Adrenal gland (tissue), 19 donors: ENCODE measurements at places on chromosomes 11 and 22.

DNA sequence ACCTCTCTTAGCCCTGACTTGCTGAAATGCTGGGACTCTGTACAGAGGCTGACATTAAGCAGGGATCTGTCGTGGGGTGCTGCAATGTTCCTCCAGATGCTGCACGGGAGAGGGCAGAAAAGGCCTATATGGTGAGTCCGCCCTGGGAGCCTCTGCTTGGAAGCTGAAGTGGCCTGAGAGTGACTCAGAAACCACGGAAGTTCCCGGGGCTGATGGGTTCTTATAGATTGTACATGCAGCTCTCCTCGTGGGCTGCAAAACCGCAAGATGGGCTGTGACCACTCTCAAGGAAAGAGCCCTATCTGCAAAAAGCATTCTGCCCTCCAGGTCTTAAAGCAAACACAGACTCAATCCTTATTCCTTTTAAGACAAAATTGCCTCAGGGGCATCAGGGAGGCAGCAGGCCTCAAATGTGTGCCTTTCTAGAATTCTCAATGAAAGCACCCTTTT, 5.8 kb upstream of the SLC43A3 start:
- DNase-seq, result peak; percentile 32

DNA sequence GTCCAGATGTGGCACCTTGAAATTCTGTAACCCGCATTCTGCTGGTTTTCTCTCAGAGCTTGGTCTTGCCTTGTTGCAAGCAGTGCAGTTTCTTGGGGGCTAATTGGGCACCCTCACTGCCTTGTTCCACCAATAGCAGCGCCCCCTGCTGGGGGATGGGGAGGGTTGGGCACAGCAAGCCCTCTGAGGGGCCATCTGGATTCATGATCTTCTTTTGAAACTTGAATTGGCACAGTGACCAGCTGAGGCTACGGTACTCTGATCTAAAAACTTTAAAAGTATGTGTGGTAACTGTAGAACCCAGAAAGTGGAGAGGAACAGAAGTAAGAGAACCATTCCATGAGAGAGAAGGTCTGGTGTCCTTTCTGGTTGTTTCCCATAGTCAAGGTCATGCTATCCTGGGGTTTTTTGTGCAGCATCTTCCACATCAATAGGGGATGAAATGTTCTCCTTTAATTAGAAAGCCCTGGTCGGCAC, 64.2 kb downstream of the MED15 start:
- DNase-seq, result no peak

GRCh38 chr22:21013657-21014201, 1.2 kb upstream of the P2RX6 start:
- DNase-seq, result no peak

GRCh38 chr11:66157182-66157864, 87.3 kb downstream of the PACS1 start:
- DNase-seq, result no peak

GRCh38 chr11:34030382-34030781, 21.1 kb upstream of the CAPRIN1 start:
- no peak for DNase-seq

- no peak for DNase-seq
Observed at GRCh38 chr11:69374946-69375310, 81.0 kb downstream of the MYEOV start.

DNA sequence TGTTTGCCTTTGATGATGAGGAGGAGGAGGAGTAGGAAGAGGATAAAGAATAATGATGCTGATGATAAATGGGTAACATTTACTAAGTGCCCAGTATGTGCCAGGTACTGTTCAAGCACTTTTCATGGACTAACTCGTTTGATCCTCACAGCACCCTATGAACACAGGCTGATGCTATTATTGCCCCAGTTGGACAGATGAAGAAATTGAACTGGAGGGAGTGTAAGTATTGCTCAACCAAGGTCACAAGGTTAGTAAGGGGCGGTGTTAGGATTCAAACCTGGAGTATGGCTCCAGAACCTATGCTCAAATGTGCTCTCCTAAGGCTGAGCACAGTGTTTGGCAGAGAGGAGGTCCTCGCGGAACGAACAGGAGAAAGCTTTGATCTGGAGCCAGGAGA, 78.6 kb downstream of the SYN3 start:
- DNase-seq, result no peak

- DNase-seq, result peak; percentile 97
Observed at GRCh38 chr11:45859661-45860140, 12.4 kb downstream of the CRY2 start.

GRCh38 chr11:111765320-111765983, 737 bp downstream of the PPP2R1B start:
- DNase-seq, result no peak

DNA sequence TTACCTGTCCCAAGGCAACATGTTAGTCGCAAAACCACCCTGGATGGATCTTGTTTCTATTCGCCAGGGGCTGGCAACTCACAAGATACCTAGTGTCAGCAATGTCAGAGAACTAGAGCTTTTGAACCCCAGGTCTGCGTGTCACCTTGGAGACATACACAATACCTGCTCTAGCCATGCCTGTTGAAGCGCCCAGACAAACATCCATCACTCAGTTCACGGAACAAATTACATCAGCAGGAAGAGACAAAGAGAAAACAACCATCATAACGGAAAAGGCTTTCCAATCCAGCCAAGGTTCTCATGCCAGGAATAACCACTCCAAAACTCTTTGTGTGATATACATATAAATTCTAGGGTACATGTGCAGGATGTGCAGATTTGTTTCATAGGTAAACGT, 2.2 kb downstream of the CD59 start:
- no peak for DNase-seq

DNA sequence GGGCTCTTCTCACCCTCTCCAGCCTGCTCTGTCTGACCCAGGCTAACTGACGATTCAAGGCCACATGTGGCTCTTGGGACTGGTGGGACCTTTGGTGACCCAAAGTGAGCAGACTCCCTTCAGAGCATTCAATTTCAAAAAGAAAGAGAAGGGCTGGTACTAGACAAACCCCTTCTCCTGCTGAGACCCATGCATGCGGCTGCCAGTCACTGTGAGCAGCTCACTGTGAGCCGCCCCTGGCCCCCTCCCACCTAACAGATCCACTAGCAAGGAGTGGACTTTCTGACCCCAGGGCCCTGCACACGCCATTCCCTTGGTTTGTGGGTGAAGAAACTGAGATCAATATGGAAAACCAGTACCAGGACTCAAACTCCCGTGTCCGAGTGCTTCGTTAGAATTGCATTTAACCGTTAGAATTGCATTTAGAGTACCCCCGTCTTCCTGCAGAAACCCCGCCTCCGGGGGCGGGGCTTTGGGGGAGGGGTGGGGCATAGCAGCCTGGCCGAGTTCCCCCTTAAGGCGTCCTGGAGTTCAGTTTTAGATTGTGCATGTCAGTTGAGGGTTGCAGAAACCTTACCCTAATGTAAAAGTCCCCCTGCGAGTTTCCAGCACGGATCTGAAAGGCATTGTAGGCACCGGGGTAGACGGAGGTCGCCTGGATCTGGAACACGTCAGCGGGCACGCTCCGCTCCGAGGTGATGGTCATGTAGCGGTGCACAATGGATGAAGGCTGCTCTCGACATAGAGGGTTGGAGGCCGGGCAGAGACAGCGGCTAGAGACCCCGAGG, 5.1 kb downstream of the EFEMP2 start:
- no peak for DNase-seq

- peak; percentile 28 for DNase-seq
Observed at GRCh38 chr22:27840436-27840835, 38.9 kb upstream of the MN1 start.

DNA sequence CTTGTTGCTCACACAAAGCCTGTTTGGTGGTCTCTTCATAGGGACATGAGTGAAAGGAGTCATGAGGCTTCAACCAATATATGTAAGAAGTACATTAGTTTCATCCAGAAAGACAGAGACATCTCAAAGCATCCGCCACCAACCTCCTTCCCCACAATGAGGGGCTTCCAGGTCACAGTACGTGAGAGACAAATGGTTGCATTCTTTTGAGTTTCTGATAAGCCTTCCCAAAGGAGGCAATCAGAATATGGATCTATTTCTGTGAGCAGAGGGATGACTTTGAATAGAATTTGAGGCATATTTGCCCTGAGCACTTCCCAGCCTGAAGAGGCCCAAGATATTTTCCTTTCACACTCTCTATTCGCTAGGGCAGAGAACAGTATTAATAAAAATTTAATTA, 931.1 kb downstream of the FAM181B start:
- no peak for DNase-seq

- peak; percentile 63 for DNase-seq
Observed at GRCh38 chr11:77055101-77055561, 11.6 kb upstream of the CAPN5 start.

GRCh38 chr22:30291058-30291892, 2.0 kb upstream of the CASTOR1 start:
- DNase-seq, result peak; percentile 86

DNA sequence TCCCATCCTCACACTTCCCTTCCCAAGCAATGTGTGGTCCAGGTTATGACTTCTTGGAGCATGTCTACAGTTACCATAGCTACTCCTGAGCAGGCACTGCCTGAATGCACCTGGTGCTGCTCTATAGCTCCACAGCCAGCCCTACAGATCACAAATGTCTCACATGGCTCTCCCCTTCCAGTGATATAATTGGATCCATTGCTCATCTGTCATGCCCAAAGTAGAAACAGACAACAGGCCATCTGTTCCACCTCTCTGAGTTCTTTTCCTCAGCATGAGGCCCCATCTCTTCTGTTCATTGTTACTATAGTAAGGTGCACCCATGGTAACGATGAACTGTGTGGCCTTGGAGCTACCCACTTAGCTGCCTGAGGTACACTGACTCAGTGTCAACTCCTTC, 320.3 kb upstream of the ZC3H12C start:
- peak; percentile 64 for DNase-seq

DNA sequence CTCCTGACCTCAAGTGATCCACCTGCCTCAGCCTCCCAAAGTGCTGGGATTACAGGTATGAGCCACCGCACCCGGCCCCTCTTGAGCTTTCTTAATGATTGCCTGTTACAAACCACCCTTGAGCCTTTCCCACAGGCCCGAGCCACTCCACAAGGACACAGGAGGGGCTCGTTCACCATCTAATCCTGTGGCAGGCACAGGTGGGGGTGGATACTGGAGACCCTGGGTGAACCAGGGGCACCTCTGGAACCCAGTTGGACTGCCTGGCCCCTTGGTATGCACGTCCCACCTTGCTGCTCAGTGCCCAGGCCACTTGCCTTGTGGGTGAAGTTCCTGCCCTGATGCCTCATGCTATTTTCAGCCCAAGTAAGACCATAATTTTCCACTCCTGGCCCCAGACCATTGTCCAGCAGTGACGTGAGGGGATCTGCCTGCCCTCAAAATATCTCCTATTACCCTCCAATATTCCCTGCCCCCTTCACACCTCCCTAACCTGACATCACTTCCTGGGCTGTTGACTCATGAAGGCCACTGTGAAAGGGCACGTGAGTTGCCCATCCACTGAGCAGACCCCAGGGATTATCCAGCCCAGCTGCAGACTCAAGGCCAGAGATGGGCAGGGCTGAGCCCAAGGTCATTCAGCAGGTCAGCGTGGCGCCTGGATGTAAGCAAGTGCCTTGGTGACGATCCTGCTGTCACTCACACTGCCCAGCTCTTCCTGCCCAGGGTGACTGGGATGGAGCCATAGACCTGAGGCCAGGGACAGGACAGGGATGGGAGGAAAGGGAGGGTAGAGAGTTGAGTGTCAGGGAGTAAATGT, 19.6 kb downstream of the P2RY2 start:
- peak; percentile 89 for DNase-seq

GRCh38 chr22:31055635-31056159, 25.4 kb upstream of the SMTN start:
- peak; percentile 67 for DNase-seq

- DNase-seq, result no peak
Observed at GRCh38 chr11:129434641-129435498, 59.2 kb downstream of the BARX2 start.

DNA sequence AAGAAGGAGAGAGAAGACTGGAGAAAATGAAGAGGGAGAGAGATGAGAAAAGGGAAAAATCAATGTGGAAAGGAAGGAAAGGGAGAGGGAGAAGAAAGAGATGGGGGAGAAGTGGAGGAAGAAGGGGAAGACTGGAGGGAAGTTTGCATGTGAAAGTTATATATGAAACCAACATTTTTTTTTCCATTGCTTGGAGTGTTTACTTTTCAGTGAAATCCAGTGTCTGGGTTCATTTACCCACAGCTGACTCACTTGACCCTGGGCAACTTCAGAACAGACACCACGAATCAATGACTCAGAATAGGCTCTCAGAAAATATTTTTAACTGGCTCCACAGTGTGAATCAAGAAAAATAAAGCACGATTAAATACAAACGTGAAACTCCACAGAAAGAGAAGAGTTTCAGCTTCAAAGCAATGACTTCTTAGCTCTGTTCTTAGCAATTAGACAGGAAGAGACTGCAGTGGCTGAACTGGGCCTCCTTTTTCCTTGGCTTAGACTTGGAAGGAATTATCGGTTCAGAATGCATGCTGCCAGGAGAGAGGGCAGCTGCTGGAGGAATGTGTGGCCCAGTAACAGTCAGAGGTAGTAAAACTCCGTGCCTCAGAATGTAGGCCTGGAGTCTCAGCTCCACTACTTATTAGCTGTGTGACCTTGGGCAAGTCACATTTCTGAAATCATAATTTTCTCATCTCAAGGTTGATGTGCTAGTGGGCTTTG, 237.5 kb downstream of the MIAT start:
- peak; percentile 77 for DNase-seq

DNA sequence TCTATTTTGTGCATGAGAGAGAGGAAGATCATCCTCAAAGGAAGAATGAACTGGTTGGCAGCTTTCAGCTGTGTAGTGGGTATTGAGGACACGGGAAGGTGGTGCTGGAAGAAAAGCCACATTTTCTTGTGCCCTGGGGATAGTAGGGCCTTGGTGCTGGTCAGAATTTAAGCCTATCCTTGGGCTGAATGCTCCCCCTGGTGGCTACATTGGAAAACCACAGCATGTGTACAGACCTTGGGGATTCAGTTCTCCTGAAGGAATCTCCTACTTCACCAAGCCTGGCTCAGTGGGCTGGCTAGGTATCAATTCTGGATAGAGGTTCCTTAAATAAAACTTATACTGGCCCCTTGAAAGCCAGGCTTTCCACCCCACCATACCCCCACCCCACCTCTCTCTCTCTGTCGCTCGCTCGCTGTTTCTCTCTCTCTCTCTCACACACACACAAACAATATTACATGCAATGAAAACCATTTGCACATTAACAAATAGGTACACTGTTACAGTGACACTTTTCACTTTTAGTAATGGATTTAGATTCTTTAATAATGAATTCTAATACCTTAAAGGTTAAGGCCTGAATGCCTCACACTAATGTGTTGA, 2.8 kb upstream of the OR51M1 start:
- DNase-seq, result peak; percentile 66

DNA sequence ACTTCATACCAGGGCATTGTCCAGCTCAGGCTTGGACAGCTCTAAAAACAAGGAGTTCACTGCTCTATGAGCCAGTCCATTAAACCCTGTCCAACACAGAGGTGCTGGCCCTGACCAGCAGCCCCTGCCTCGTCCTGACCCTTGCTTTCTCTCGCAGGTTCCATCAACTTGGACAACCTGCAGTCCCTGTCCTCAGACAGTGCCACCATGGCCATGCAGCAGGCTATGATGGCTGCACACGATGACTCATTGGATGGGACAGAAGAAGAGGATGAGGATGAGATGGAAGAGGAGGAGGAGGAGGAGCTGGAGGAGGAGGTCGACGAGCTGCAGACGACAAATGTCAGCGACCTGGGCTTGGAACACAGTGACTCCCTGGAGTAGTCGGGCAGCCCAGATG, 65.1 kb downstream of the FEZ1 start:
- no peak for DNase-seq

GRCh38 chr11:20122131-20122530, 38.1 kb downstream of the DBX1 start:
- no peak for DNase-seq
